NCI-H524 (cell line): ENCODE measurements at places on chromosomes 16 and 17.
A peak's percentile ranks its signal among the peaks of the same experiment; 100 is the strongest.

DNA sequence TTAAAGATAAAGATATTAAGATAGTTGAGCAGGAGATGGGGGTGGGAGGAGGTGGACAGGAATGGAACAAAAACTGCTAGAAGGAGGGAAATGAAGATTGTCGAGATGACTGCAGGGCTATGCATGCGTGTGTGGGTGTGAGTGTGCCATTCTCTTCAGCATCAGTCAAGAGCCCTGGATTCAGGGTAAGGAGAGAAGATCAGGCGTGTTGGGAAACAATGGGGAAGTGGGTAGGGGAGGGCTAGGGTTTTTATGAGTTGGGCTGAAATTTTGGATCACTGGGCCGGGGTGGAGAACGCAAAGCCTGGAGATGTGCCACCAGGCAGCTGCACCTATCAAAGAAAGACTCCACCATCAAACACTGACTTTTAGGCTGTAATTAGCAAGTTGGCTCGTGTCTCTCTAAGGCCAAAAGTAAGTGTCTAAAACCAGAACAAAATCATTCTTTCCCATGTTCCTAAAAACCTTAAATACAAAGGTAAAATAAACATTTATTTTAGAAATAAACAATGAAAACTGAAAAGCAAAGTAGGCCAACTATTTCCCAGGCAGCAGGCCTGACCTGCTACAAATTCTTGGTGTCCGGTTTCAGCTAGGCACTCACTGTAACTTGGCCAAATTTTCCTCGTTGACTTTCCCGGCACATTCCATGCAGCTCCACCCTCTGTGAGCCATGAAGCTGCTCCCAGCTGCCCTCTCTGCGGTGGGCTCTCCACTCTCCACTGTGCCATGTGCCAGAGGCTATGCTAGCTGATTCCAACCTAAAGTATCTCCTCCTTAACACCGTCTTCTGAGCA, 4.2 kb downstream of the CDRT4 start:
- DNase-seq: no peak

- no peak for DNase-seq
Measured at GRCh38 chr17:45757431-45758218, 26.5 kb upstream of the CRHR1 start.

DNA sequence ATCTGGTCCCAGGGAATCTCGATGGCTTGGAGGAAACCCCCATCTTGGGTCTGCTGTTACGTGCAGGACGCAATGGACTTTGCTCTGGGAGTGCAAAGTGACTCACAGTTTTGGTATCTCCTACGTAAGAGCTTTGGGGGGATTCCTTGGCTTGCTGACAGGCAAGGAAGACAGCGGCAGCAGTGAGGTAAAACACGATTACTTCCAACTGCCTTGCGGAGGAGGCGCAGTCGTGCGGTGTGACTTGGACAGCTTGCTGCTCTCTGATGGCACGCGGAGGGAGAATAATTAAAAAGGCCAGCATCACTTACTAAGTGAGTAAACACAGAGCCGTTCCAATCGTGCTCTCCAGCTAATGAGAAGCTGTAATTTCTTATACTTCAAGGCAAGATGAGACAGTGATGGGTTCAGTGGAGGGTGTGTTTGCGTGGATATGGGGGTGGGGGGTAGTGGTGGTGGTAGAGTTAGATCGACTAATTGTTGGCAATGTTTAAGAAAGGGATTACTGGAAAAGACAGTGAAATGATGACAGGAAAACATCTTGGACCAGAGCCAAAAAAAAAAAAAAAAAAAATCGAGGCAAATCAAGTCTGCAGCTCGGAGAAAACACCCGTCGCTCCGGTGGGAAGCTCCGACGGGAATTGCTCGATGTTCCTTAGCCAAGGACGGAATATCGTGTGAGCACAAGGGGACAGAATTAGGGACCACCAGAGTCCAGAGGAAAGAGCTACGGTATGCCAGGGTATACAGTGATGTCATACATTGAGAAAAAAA, 184.8 kb upstream of the ZFHX3 start:
- peak; percentile 78 for DNase-seq

- no peak for DNase-seq
Measured at GRCh38 chr17:38599398-38599856, 6.3 kb downstream of the SRCIN1 start.

- DNase-seq: peak; percentile 70
Measured at GRCh38 chr17:42517516-42517915, 18.5 kb upstream of the NAGLU start.

GRCh38 chr17:4947010-4947410, 1.3 kb downstream of the PFN1 start:
- no peak for DNase-seq

DNA sequence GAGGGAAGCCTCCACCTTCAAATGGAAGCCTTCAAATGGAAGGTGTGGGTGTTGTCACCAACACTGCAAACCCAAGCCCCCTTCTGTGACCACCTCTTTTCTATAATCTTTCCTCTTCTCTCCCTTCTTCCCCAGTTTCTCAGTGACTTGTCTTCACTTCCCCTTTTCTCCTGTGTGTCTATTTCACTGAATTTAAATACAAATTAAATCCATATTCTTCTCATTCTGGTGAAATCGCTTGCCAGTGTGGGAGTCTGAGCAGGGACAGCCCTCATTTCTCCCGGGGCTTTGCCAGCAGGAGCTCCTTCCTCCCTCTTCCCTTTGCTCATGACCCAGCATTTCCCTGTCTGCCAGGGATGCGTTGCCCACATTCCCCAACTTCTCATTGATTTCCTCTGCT, 6.4 kb upstream of the ITGAX start:
- no peak for DNase-seq

DNA sequence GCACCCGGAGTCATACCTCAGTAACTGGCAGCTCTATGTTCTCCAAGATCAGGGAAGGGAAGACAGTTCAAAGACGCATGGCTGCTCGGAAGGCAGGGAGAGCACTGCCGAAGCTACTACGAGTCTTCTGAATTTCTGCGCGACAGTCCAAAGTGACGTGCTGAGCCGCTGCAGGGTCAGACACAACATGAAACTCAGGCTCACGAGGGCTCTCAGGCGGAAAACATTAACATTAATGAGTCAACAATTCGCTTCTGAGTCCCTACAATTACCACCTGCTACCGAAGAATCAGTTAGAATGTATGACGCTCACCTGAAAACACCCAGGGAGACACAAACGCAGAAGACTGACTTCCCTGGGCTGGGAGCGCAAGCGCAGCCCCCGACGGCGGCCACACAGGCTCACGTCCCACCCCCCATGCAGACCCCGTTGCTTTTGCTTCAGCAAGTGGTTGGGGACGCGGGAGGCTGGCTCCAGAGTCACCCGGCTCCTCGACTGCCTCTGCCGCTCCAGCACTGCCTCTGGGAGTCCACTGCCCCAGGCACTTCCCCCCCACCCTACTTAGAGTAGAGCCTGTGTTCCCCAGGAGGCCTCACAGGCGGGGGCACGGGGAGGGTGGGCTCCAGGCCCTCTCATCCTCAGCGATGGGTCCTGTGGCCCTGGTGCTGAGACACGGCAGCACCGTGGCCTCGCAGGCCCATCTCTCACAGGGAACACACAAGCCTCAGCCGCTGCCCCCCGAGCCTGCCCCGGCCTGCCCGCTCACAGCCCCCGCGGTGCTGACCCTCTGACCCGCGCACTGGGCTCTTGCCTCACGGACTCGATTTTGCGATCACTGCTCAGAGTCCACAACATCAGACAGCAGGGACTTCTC, 38.9 kb downstream of the LMF1 start:
- no peak for DNase-seq

DNA sequence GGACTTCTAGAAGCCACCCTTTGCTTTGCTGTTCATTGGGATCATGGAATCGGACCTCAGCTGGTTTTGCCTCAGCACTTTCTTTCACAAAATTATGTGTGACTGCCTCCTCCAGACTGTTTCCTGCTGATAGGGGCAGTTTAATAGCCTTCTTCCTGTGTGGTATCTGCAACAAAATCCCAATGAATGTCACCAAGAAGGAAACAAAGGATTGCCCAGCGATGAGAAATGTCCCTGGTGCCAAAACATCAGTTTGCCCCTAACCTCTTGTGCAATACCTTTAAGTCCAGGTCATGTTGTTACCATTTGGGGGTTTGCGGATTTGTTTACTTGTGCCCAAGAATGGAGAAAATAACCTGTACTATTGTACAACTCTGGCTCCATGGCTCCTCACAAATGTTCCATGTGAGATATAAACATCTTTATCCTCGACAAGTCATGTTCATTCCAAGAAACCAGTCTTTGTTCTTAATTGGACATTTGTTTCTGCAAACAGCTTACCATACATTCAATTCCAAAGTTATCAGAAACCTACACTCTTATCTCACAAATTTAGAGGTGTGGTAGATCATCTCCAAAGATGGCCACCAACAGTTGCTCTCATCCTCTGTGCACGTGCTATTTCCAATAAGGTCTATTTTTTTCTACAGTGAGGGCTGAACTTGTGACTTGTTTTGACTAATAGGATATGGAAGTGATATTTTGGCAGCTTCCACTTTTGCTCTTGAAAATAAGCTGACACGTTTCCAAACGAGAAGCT, 14.8 kb downstream of the TAC4 start:
- DNase-seq: no peak

- DNase-seq: no peak
Measured at GRCh38 chr16:66400503-66401380, 26.4 kb upstream of the BEAN1 start.

DNA sequence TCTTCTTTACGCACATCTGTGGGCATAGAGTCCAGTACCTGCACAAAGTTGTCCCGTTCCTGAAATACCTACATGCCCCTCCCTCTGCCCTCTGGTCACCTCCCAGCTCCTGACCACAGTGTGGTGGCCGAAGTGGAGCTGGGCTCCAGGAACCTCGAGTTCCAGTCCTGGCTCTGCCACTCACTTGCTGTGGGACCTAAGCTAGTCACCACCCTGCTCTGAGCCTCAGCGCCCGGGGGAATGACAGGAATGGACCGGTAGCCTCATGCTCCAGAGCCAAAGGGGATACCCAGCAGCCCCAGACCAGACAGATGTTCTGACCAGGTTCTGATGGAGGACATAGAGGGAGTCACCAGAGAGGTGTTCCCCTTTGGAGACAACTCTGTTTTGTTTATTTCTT, 26.7 kb upstream of the ITGA3 start:
- no peak for DNase-seq

GRCh38 chr16:52227851-52228250, 319.1 kb downstream of the TOX3 start:
- DNase-seq: no peak

- no peak for DNase-seq
Measured at GRCh38 chr17:51703361-51704341, 443.3 kb downstream of the UTP18 start.

GRCh38 chr16:59886021-59886420, 1151.9 kb upstream of the GOT2 start:
- DNase-seq: no peak

DNA sequence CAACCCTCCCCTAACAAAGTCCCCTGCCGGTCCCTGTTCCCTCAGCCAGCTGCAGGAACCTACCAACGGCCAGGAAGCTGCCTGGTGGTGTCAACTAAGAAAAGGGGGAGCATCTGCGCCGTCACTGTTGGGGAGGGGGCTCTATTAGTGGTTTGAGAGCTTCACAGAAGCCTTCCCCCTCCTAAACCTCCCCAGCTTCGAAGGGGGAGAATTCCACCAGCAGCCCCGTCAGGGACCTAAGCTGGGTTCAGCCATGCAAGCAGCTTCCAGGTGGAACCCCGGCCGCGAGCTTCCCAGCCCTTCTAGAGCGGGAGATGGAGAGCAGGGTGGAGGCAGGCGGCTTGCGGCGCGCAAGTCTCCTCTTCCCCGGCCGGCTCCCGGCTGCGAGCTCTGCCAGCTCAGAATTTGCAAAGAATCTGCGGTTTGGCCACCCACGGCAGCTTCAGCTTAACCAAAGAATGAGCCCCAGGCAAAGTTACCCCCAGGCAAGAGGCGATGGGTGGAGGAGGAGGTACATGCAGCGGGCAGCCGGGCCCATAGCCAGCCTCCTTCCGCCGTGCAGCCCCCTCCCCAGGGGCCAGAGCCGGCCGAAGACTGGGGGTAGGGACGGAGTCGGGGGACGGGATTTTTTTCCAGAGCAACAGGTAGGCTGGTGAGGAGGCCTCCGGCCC, 33.7 kb downstream of the DDX19A start:
- DNase-seq: no peak

- no peak for DNase-seq
Measured at GRCh38 chr17:61397086-61397842, 2.4 kb upstream of the TBX2 start.

- DNase-seq: peak; percentile 86
Measured at GRCh38 chr16:31010585-31011325, at the start of gene STX1B. Gene STX1B (minus strand): TSS chr16:31010638. CDS start chr16:31010396, 242 bp downstream.

DNA sequence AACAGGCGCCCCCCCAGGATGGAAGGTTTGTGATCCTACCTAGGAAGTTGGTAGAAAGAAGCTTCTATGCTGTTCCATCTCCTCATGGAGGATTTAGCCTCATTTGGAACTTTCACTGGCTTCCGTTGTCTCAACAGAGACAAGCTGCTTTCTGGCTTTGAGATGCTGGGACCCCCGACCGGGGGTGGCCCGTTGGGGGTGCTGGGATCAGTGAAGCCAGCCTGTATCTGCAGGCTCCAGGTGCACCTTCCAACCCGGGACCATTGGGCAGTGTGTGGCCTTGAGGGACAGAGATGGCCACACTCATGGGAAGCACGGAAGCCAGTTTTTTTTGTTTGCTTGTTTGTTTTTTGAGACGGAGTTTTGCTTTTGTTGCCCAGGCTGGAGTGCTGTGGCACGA, 15.4 kb downstream of the CIBAR2 start:
- DNase-seq: no peak

- DNase-seq: no peak
Measured at GRCh38 chr16:1308036-1308976, 1.1 kb upstream of the UBE2I start.
